ENCODE measurements at places on chromosomes 2 and 18.

GRCh38 chr2:174003720-174004695 lies 38.8 kb upstream of the SP3 start:
- no peak for DNase-seq

- no peak for DNase-seq
Measured at GRCh38 chr2:227410191-227410590, 22.4 kb upstream of the SCYGR1 start.

- no peak for DNase-seq
Measured at GRCh38 chr2:140714586-140714985, 1416.2 kb downstream of the LRP1B start.

- no peak for DNase-seq
Measured at GRCh38 chr2:198852248-198852647, 605.5 kb downstream of the SATB2 start.

DNA sequence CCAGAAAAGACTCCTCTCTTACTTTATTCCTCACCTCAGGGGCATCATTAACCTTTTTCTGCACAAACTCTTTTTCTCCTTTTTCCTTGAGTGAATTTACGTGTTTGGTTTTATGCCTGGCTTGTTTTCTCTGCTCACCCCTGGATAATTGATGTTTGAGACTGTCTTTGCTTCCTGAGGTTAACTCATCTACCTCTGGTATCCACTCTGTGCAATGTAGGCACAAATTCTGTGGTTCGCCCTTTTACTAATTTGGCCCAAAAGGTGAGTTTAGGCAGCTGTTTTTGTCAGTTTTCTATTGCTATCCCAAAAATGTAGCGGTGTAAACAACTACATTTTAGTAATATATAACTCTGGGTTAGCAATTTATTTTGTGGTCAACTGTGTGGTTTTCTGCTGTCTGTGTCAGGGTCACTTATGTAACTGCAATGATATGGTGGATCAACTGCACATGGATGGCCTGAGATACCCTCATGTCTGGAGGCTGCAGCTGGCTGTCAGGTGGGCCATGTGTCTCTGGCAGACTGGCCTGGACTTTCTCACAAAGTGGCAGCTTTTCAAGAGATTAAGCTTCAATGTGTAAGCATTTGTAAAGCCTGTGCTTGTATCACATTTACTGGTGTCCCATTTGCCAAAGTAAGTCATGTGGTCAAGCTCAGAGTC lies 329.7 kb downstream of the FSIP2 start:
- DNase-seq: no peak

DNA sequence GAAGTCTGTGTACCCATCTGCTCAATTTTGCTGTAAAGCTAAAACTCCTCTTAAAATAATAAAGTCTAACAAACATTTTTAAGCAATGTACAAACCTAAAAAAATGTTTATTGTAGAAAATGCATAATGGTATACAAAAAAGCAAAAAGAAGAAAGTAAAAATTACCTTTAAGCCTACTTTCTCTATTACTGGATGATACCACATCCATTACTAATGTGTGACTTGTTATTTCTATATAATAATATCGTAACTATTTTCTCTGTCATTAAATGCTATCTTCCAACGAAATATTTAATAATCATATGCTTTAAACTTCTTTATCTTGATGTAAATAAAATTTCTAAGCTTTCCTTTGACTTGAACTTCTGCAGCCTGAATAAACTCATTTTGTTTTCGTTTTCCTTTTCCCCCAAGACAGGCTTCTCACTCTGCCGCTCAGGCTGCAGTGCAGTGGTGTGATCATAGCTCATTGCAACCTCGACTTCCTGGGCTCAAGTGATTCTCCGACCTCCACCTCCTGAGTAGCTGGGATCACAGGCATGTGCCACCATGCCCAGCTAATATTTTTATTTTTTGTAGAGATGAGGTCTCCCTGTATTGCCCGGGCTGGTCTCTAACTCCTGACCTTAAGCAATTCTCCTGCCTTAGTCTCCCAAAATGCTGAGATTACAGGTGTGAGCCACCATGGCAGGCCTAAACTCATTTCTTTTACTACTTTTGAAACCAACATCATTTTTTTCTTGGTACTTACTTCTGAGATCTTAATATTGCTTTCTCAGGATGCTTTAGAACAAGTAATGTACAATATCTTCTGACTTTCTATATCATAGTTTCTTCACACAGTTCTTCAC lies 18.1 kb upstream of the DNAH7 start:
- DNase-seq: no peak

DNA sequence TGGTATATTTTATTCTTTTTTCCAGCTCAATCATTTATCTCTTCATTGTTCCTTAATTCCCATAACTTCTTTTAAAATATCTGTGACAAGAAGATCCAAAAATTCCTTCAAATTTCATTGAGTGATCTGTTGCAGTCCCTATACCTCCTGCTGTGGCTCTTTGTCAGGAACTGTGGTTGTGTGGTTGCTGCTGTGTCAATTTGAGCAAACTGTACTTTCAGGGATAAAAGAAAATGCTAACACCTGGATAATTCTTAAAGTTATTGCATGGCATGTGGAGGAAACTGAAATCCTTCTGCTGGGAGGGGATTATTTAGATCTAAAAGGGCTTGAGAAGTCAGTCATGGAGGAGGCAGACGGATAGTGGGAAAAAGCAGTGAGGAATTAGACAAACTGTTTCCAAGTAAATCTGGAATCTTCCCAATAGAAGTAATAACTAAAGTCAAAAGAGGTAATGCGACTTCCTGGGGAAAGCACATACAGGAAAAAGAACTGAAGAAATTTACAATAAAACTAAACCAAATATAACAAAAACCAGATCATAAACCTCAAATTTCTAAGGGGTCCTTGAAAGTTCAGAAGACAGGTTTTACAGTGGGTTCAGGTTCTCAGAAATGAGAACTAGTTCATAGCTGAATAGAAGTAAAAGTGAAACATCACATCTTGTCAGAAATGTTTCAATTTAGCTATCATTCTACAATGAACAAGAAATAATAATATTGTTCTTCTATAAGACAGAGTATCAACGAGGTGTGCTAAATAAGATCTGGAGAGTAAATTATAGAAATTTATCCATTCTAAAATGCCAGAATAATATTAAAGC lies 33.5 kb upstream of the CD226 start:
- no peak for DNase-seq

DNA sequence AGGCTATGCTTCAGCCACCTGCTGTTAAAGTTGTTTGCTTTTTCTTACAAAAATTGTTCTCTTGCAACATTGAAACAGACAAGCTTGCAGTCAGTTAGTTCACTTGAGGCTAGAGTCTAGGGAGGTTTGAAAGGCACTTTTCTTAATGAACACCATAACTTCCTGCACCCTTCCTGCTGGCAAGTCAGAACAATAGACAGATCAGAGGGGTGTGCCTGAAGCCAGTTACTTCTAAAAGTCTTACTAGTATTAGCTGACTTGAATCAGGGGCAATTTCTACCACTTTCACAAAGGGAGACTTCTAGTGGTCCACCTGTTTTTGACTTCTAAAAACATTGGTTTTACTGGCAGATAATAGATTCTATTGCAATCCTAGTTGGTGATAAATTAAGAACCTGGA lies 367.4 kb upstream of the CDH20 start:
- DNase-seq: no peak

GRCh38 chr18:56678836-56679565 lies 27.8 kb downstream of the WDR7 start:
- no peak for DNase-seq

GRCh38 chr18:58321986-58322385 lies 278.0 kb downstream of the NEDD4L start:
- DNase-seq: peak; percentile 45

DNA sequence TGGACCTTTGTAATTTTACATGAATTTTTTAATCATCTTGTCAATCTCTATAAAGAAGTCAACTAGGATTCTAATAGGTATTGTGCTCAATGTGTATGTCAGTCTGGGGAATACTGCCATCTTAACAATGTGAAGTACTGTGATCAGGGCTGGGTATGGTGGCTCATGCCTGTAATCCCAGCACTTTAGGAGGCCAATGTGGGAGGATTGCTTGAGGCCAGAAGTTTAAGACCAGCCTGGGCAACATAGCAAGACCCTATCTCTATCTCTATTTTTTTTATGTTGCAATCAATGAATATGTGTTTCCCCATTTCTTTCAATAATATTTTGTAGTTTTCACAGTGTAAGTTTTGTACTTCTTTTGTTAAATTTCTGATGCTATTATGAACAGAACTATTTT lies 185.0 kb downstream of the DYM start:
- DNase-seq: no peak

DNA sequence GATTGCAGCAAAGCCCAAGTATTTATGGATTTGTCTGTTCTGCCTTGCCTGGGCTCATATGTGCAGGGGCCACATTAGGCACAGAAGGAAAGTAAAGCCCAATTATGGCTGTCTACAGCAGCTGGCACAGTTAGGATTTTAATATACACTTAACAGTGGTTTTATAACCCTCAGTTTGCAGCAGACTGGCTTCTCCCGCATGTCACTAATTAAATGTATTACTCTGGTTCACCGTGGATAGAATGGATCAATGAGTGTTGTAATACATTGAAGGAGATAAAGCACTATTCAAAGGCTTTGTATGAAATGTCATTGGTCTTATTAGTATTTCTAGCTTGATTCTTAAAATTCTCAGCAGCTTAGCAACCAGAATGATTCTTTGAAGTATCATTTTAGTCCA lies 320.2 kb downstream of the KCNS3 start:
- DNase-seq: no peak

- DNase-seq: no peak
Measured at GRCh38 chr18:62757399-62758010, 42.2 kb downstream of the PHLPP1 start.

- no peak for DNase-seq
Measured at GRCh38 chr2:190867212-190867611, 13.4 kb upstream of the GLS start.

- DNase-seq: no peak
Measured at GRCh38 chr2:234724850-234725249, 227.0 kb upstream of the SH3BP4 start.

- DNase-seq: no peak
Measured at GRCh38 chr18:60506190-60506589, 133.6 kb upstream of the MC4R start.

DNA sequence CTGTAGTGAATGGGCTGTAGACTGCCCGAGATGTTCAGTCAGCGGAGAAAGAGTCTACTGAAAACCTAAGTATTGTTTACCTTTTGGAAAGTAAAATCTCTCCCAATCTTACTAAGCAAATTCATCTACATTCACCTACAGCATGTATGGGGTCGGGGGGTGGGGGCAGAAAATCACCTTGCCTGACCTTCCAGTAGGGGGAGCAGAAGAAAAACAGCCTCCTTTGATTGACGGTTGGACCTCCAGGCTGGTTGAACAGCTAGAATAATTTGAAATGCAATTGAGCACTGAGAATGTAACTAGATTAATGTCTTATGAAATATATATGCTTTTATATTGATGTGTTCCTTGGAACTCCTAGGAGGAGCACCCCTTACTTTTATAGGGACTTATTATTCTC lies 10.0 kb downstream of the LRATD1 start:
- no peak for DNase-seq

DNA sequence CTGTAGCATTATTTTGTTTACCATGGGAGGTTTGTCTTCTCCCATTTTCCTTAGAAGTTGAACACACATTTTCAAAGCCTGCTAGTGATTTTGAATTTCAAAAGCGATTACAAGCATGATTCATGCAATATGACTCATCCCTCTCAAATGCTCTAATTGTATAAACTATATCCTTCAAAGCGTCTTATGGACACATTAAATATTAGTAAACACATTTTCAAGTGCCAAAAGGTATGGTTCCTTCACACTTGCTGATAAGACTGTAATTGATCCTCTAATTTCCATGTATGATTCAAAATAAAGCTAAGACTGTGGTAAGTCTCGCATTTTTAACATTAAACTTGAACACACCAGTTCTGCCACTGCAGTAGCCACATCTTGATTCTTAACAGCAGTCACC lies 512.9 kb downstream of the LRRTM4 start:
- DNase-seq: no peak

DNA sequence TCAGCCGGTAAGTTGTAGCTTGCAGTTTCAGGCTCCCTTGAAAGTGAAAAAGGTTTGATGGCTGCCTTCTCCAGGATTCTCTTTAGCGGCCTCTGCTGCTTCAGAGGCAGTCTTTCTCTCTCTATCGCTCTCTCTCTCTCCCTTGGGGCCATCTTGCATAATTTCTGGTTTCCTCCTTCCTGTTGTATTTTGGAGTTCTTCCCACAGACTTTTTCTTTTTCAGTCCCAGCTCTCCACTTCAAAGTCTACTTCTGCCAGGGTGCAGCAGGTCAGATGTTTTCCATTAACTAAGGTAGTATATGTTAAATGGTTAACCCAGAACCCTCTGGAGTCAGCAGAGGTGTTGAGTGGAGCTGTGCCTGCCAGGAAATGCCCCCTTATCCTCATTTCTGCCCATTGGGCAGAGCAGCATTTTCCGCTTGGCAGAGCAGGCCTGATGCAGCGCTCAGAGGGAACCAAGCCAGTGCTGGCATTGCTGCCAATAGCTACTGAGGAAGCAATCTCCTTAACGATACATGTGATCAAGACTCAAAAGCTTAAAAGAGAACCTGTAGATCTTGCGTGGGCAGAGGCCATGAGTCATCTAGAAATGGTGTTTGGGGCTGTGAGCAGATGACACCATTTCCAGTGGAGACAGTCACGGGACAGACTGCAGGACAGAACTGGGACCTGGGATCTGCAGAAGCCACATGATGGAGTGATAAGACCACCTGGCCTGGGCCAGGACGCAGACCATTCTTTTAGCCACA lies 20.8 kb downstream of the DBI start:
- DNase-seq: peak; percentile 42

- DNase-seq: no peak
Measured at GRCh38 chr2:150802635-150803034, 315.2 kb upstream of the RND3 start.

DNA sequence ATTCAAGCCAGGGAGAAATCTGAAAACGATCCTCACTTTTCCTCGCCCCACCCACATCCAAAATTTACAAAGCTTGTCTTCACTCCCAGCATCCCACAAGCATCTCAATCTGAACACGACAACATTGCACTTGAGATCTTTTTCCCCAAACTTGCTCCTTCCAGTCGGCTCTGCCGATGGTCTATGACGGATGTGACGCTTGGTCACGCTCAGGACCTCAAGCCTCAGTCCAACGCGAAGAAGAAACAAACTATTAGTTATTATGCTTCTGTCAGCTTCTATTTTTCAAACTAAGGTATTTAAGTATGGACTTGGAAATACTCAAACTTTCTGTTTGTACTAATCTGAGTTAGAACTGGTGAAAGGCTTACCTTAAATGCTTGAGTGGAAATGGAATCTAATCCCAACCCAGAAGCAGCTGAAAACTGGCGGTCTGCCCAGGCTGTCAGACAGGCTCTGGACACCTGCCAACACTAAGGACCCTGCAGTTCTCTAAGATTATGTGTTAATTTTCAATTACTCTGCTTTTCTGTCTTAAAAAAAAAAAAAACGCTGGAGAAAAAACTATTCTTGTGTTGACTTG lies 132.1 kb upstream of the DNMT3A start:
- no peak for DNase-seq

- no peak for DNase-seq
Measured at GRCh38 chr2:47516360-47517104, 113.6 kb downstream of the MSH2 start.

- DNase-seq: no peak
Measured at GRCh38 chr2:18883616-18884456, 294.5 kb upstream of the NT5C1B start.
